ENCODE measurements at places on chromosomes 3 and 15.

DNA sequence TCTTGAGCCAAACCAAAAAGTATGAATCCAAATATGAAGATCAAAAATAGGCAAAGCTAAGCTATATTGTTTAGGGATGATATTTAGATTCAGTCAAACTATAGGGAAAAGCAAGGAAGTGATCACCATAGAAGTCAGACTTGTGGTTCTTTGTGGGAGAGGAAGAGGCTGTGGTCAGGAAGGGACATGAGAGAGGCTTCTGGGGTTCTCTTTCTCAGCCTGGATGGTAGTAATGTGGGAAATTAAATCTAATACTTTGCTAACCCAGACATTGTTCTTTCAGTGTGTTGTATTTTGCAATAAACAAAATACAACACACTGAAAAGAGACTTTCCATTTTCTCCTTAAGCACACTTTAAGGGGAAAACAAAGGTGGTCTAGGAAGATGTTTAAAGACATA lies 3.1 kb downstream of the CX3CR1 start:
- no peak for DNase-seq

- DNase-seq, result no peak
These were observed 96.2 kb downstream of the CLSTN2 start for GRCh38 chr3:140031170-140031569.

GRCh38 chr15:89633585-89633984 lies 21.7 kb downstream of the KIF7 start:
- DNase-seq, result no peak

DNA sequence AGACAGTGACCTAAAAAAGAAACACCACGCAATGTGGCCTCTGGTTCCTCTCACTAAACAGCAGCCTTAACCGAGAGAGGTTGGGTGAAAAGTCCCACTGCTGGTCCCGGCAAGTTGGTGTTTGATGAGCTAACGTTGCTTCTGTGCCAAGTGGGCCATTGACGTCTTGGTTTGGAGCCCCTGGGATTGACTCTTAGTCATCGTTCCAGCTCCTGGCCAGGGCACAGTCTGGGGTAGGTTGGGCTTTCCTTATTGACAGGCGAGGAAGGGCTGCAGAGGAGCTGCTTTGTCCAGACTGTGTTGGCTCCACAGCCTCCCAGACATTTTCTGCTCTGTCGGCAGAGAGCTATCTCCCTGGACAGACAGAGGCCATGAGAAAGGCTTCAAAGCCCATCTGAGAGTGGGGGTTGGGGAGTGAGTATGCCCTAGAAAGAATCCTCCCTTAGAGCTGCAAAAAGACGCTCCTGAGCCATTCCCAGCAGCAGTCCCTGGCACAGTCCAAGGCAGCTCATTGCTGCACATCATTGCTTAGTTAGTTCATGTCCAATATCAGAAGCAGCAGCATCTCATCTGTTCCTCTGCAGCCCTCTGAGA lies 28.6 kb upstream of the C3orf80 start:
- DNase-seq, result no peak

- DNase-seq, result no peak
These were observed 49.4 kb downstream of the KLF15 start for GRCh38 chr3:126307591-126308393.

DNA sequence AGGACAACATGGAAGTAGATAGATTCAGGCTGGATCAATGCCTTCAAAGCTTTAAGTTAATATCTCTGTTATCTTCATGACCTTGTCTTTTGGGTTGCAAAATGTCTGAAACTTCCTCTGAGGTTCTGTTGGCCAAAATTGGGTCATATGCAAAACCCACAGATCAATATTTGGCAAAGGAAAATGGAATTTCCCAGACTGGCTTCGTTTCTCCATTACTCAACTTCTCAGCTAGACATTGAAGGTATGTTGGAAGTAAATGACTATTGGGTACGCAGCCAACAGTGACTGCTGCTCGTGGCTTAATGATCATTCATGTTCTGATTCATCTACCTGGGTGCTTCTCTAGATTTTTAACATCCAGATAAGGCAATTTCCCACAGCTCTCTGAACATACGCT lies 675.4 kb upstream of the SGO1 start:
- no peak for DNase-seq

- DNase-seq, result no peak
These were observed 4.7 kb upstream of the ONECUT1 start for GRCh38 chr15:52794665-52795463.

GRCh38 chr3:28191363-28191762 lies 50.1 kb upstream of the CMC1 start:
- no peak for DNase-seq

DNA sequence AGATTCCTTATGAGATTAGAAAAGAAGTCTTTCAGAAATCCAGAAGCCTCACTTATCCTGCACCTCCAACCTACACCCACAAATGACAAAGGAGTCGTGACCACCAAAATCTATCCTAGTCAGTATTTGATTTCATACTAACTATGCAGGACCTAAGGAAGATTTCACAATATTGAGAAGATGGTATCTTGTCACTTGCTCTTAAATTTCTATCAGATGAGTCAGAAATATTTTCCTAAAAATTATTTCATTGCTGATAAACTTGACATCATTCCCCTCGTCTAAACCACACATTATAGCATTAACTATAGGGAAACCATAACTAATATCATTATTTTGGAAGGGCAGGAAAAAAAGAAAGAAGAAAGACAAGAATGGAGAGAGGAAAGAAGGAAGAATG lies 138.0 kb upstream of the THBS1 start:
- DNase-seq, result no peak

GRCh38 chr15:90002428-90002844 lies 1.3 kb downstream of the ZNF710 start:
- peak; percentile 41 for DNase-seq

- no peak for DNase-seq
These were observed 24.9 kb upstream of the ATP2B2 start for GRCh38 chr3:10530241-10530640.

- no peak for DNase-seq
These were observed 397.1 kb downstream of the CACNA2D3 start for GRCh38 chr3:54519493-54519892.

GRCh38 chr3:142787719-142788118 lies 63.9 kb downstream of the TRPC1 start:
- DNase-seq, result no peak

- DNase-seq, result peak; percentile 70
These were observed 13.1 kb downstream of the TNK2 start for GRCh38 chr3:195895078-195895860.

- no peak for DNase-seq
These were observed 128.2 kb downstream of the ADAMTS9 start for GRCh38 chr3:64559588-64559987.

- no peak for DNase-seq
These were observed 17.0 kb downstream of the PEAK1 start for GRCh38 chr15:77402740-77403379.

- DNase-seq, result no peak
These were observed 90.0 kb downstream of the ARIH1 start for GRCh38 chr15:72564091-72564490.

DNA sequence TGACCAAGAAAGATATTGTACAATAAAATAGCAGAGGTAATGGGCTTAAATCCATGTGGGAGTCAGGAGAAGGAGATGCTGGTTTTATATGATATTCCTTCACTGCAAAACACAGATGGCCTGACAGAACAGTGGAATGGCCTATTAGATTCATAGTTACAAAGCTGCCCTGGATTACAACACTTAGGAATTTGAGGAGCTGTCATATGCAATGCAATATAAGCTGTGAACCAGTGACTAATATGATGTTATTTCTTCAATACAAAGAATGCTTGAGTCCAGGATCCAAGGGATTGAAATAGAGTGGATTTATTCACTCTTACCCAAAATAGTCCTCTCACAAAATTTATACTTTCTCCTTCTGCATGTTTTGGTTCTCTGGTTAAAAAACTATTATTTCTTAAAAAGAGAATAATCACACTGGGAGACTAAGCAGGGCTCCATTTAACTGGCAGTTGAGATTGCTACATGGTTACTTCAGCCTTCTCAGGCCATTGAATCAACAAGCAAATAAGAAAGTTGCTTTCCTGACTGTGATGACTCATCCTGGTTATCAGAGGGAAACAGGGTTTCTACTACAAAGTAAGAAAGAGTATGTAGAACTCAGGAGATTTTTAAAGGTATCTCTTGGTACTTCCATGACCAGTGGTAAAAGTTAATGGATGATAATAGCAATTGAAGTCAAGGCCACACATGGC lies 79.8 kb upstream of the ZPLD1 start:
- no peak for DNase-seq

DNA sequence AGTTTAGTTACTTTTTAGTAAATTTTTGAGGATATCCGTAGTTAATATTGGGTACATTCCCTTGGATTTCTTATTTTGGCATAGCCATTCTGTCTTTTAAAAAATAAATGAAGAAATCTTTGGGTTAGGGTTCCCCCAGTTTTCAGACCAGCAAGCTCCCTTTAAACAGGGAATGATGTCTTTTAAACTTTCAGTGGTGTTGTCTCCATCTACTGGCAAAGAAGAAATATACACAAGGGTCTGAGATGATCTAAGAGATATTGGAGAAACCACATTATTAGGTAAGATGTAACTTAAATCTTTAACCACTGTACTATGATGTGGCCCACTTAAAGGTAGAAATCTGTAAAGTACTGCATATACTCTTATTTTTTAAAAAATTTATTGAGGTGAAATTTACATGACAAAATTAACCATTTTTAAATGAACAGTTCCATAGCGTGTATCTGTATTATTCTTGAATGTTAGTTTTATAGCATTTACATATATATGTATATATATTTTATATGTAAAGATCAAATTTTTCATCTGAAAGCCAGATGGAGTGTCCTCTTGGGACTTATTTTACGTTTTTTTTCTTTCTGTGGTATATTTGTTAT lies 35.1 kb upstream of the EIF3J start:
- no peak for DNase-seq

DNA sequence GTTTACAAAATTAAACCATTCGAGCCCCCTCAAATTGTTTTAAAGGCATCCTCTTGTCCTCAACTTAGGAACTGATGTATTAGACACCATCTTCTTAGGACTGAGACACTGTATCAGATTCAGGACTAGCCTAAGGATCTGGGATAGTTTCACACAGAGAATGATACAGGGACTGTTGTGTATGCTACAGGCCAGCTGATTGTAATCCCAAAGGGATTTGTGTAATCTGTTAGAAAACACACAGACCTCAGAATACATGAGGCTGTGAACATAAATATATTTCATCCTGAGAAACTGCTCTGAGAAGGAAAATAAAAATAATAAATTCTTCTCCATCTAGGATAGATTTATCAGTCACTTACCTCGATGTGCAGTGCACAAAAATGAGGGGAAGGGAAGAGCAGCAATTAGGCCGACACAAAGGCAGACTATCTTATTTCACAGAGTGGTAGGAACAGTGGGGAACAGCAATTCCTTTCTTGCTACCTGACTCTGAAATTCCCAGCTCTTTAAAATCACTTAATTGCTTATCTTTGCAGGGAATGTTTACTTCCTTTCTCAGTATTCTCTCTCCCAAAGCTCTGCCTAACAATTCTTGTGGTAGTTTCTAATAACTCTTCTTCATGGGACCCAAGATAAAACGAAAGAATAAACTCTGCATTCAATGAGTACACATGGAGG lies 322.5 kb downstream of the MAGI1 start:
- no peak for DNase-seq

GRCh38 chr3:141878817-141879216 lies 2.4 kb downstream of the ATP1B3 start:
- no peak for DNase-seq

DNA sequence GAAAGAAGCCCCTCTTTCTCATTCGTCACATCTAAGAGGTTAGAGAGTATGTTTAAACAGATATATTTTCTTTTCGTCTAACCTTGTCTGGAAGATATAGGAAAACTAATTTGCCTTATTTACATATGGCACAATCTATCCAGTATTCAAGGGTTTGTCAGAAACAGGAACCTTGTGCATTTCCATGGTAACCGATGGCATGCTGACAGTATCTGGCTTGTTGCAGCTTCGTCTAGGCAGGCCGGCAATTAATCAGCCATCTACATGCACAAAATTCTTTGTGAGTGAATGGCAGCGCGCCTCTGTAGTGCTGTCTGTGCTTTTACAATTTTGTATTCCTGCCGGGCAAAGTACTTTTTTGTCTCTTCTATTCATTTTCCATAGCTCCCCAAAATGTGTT lies 294.0 kb upstream of the SOX2 start:
- no peak for DNase-seq

DNA sequence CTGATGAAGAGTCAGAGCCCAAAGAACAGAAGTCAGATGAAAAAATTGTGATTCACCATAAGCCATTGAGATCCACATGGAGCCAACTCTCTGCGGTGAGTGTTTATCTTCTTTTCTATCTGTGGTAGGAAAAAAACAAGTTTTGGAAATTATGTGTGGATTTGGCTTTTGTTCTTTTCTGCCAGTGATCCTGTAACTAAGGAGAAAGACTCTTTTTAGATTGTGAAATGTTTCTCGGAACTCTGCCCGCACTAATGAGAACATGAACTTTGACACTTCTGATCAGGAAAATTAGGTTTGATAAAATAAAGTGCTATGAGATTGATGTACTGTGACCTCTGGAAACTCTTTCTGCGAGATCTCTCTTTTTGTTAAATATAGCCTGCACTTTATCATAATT lies 8.4 kb downstream of the ARHGEF26 start:
- no peak for DNase-seq

- DNase-seq, result no peak
These were observed 11.4 kb upstream of the C3orf22 start for GRCh38 chr3:126570103-126570541.

DNA sequence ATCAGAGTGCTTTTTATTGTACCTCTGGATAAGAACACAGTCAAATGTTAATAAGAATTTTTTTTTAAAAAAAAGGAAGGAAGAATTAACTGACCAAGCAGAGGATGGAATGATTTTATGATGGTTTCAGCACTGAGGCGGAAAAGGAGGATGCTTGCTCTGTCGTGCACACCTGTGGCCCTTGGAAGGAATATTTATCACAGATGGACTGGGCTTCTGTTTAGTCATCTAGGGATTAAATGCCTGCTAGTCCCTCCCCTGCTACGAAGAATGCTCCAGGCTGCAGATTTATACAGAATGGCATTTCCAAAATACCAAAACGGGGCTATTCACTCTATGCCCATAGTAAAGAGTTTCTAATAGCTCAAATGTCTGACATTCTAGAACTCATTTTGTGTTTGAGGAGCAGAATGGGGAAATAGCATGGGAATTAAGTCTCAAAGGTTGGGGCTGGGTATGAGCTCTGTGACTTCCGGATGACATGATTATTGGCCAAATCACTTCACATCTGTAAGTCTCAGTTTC lies 92.8 kb upstream of the BCL6 start:
- DNase-seq, result no peak

DNA sequence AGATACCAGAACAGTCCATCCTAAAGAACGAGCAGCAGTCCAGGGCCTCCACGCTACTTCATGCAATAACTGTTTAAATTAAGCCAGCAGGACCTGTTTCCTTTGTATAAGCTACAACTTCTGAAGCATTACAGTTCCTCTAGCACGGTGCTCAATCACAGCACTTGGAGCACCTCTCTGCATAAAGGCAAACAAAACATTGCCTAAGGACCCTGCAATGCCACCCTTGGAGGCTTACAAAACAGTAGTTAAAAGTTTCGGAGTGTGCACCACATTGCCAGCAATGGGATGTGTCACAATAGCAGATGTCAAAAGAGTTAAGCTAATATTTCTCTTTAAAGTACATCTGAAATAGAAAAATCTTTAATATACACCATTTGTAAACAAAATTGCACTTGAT lies 2.6 kb upstream of the VPS39 start:
- DNase-seq, result no peak
